ENCODE measurements at places on chromosomes 2 and 18. TPM values are rescaled to one million over a fixed set of nuclear protein-coding genes. Genes with fewer than 3 reads are reported as not detected.

DNA sequence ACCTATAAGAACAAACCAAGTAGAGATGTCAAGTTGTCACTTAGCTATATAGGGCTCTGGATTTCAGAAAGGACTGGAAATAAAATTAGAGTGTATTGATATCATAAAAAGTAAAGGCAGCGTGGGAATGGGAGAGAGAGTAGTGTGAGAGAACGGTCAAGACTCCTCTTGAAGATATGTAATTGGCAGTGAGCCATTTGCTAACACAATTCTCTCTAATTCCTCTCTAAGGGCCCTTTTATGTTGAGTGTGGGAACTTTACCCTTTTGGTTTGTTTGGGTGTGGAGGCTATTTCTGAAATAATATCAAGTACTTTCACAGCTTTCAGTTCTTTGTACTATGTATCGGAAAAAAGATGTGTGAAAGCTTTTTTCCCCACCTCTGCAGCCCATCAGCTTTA, 196.8 kb downstream of the LRRTM4 start:
- DNase-seq = no peak

DNA sequence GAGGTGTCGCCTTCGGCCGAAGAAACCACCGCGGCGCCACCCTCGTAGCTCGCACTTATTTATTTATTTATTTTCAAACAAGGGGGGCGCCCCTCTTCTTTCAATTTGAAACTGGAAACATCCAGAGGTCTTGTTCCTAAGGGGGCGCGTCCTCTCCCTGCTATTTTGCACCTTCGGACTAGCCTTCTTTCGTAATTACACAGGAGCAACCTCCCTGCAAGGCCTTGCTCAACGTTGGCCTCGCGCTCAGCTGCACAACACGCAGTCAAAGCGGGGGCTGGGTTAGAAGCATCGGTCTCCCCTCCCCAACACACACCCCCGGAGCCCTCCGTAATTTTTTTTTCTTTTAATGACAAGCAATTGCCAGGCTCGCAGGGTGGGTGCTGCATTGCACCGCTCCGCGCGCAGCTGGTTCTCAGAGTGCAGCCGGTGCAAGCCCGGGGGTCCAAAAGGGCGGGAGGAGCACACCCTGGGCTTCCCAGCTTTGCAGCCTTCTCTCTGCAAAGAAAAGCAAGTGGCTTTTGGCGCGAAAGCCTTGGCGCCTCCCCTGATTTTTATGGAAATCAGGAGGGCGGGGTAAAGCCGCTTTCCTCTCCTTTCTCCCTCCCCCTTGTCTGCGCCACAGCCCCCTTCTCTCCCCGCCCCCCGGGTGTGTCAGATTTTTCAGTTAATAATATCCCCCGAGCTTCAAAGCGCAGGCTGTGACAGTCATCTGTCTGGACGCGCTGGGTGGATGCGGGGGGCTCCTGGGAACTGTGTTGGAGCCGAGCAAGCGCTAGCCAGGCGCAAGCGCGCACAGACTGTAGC, at the start of gene MYCN:
MYCN (plus strand) TSS at position 697 of the 807 bp plus-strand sequence. CDS start 1,515 bp downstream, outside the sequence.
- DNase-seq = no peak

DNA sequence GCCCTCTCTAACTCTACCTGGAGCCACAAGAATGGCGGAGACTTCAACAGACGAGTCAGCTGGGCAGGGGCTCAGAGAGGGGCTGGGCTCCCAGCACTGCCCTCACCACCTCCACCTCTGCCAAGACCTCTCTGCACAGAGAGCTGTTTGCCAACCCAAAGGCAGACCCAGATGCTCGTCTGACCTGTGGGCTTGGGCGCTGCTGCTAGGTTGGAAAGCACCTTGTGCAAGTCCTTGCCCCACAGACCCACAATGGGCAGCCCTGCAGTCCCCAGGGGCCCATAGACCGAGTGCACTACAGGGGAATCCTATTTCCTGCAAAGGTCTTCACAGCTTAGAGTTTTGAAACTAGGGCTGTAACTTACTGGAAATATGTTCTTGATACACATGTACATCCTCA, 13.3 kb downstream of the ACKR3 start:
- DNase-seq = no peak

- no peak for DNase-seq
These were observed 17.3 kb upstream of the PRKCE start for GRCh38 chr2:45634223-45634622.

- DNase-seq = no peak
These were observed 84.0 kb downstream of the MYL12B start for GRCh38 chr18:3345885-3346284.

BCL11A gene
- total RNA-seq = not detected

LOXHD1 gene
- not detected for total RNA-seq

DNA sequence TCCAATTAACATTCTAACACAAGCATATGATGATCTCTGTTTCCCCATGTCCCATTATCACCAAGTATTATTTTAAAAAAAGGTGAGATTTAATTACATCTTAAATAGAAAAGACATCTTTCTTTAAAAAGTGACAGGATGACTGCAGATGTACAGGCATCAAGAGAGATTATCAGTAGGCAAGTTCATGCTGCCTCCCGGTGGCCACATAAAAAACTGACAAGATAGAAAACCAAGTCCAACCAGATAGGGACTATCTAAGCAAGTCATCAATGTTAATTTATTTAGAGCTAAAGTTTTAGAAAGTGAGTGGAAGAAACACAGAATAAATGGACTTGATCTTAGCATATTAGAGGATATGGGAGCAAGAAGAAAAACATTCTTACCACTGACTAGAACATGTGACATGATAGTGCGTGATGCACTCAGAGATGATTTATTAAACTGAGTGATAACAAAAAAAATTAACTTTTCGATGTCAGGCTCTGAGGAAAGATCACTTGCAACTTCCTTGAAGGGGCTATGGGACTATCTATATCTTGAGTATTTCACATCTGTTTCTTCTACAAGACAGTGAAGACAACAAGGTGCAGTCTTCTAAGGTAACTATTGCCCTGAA, 5.4 kb upstream of the TDRD15 start:
- DNase-seq = peak; percentile 29

DNA sequence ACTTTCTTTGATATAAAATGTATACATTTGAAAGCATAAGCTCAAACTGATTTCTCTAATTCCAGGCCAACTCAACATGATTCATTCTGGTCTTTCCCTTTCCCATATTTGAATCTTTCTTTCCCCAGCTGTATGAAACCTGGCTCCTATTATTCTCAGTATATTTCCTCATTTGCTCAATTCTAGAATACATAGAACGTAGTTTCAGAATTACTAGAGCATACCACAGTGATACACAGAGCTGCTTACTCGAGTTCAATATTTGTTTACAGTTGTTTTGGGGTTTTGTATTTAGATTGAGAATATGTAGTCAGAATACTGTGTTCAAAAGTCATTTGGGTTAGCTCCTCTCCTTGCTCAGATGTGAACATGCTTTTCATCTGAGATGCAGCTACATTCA, 43.0 kb downstream of the TNFRSF11A start:
- DNase-seq = no peak

MC5R gene
- total RNA-seq = 6.7 TPM

GRCh38 chr2:75287624-75288316, 88.5 kb upstream of the TACR1 start:
- DNase-seq = no peak

- peak; percentile 32 for DNase-seq
These were observed 615 bp downstream of the GORASP2 start for GRCh38 chr2:170929686-170930050.

DNA sequence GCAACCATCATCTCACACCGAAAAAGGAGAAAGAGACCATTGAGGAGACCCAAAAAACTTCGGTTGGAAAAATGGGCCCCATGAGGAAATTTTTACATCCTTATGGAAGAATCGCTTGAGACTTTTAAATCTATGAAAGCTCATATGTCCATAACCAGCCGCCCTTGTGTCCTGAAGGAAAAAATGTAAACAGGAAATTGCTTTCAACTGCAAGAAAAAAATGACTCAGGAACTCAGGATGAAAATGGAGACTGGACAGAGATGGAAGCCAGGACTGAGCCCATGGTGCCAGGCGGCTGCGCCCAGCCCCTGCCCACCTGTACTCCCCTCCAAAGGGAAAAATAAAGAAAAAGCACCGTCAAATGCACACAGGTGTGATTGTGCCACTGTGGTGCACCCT, 81.5 kb upstream of the SLC66A3 start:
- DNase-seq = peak; percentile 26

FLACC1 gene
- not detected for total RNA-seq

DNA sequence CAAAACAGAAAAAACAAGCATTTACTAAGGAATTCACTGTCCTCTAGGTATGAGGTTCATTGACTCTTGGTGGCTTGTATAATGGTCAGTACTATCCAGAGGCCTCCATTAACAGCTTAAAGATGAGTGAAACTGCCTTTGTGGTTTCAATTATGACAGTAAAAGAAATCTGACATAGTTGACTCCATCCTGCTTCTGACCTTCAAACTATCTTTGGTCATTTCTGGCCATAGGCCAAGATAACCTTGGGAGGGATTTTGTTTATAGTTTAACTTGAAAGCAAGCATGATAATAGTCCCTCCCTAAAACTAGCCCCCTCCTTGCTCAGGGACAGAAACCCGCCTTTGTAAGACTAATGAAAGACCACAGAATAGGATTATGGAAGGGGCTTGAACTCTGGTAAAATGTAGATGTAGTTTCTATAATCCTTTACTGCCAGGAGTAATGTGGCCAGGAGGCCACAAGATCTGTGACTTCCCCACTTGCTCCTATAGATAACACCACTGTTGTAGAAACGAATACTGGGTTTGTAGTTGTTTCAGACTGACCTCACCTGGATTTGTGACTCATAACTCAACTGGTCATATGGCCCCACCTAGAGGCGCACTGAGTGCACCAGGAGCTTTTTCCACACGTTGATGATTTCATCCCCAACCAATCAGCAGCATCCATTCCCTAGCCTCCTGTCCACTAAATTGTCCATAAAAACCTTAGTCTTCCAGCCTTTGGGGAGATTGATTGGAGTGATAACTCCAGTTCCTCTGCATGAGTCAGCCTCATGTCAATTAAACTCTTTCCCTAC, 8.6 kb upstream of the PLEKHM3 start:
- DNase-seq = peak; percentile 65
